ENCODE measurements at places on chromosomes 11 and 22. TPM values are rescaled to one million over a fixed set of nuclear protein-coding genes. Genes with fewer than 3 reads are reported as not detected.

Gene CDC42EP1
- total RNA-seq = 69.1 TPM

- DNase-seq = peak; percentile 98
Observed at GRCh38 chr11:47407746-47408590, at the start of gene SLC39A13. Gene SLC39A13 (plus strand): TSS chr11:47408590. CDS start chr11:47410095, 1,505 bp downstream.

DNA sequence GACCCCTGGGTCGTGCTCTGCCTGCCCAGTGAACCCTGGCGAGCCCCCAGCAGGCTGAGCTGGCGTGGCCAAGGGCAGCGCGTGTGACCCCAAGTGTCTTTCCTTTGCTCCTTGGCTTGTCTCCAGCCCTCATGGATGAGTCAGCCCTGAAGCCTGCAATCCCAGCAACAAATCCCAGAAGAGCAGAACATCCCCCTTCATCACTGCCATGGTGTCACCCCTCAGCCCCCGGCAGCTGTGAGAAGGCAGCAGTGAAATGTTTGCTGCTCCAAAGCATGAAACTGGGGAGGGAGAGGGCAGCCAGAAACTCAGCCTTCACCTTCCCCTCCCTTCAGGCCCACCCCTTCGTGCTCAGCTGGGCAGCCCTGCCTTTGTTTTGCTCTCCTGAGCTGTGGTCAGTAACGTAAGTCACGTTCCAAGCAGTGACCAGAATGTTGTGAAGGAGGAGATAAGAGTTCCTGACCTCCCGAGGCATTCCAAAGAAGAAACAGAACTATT is 29.8 kb downstream of the ADAMTS15 start:
- peak; percentile 81 for DNase-seq

GRCh38 chr11:23644443-23644842 is 784.2 kb upstream of the CCDC179 start:
- DNase-seq = no peak

- no peak for DNase-seq
Observed at GRCh38 chr11:86043765-86044503, 24.9 kb downstream of the PICALM start.

Measured in aorta (tissue), 5 donors.